ENCODE measurements at places on chromosomes 4 and X.

- no peak for DNase-seq
Measured at GRCh38 chrX:101265869-101266428, 25.2 kb downstream of the TAF7L start.

GRCh38 chrX:153640736-153641575 lies 6.0 kb upstream of the DUSP9 start:
- DNase-seq, result no peak

DNA sequence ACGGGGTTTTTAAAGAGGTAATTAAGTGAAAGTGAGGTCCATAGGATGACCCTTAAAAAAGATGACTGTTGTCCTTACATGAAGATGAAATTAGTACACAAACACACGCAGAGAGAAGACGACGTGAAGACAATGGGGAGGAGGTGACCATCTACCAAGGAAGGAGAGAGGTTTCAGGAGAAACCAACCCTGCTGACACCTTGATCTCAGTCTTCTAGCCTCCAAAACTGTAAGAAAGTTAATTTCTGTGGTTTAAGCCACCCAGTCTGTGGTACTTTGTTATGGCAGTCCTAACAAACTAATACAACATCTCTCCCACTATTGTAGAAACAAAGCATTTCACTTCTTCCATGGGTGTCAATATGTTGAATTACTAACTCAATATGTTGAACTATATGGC lies 139.6 kb upstream of the ATOH1 start:
- no peak for DNase-seq

DNA sequence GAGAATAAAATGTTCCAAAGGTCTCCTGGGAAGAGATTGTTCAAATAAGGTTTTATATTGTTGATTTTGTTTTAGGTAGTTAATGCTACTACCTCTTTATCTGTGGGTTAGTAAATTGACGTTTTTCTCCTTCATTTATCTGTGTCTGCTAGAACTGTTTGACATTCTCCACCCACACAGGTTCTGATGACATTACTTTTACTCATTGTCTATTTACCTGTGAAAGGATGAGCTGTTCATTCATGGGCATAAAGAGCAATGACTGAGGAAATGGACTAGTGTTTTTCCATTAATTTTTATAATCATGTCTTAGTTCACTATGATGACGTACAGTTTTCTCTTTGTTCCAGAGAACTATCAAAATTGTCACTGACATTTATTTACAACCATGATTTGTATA lies 75.6 kb downstream of the CPE start:
- no peak for DNase-seq

DNA sequence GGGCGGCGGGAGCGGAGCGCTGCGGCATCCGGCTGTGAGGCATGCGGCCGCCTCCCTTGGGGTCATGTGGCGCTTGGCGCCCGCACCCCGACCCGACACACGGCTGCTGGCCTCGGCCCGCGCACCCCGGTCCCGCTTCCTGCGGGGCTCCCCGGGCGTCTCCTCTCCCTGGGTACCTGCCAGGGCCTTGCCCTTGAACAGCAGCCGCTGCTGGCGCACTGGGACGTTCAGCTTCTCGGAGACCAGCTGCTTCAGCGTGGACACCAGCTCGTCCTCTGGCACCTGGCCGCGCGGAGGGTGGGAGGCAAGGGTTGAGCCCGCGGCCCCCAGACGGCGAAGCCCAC lies 391 bp downstream of the UBL4A start:
- DNase-seq, result no peak
